GM12865 (cell line): ENCODE measurements at places on chromosomes 3 and 15.

- DNase-seq, result no peak
These were observed 97.1 kb downstream of the STRIT1 start for GRCh38 chr3:155196131-155197021.

DNA sequence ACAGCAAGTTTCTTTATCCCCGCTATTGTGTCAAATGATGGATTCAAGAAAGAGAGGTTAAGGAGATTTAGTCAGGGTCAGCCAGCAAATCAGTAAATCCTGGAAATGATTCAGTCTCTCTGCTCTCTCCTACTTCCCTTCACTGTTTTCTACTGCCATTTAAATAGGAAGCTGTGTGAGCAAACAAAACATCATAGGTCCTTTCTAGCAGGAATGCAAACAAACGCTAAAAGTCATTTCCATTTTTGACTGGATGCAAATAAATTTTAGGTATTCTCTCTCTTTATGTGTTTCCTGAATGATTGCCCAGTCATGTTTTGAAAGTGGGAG is 299.4 kb upstream of the RORA start:
- no peak for DNase-seq

DNA sequence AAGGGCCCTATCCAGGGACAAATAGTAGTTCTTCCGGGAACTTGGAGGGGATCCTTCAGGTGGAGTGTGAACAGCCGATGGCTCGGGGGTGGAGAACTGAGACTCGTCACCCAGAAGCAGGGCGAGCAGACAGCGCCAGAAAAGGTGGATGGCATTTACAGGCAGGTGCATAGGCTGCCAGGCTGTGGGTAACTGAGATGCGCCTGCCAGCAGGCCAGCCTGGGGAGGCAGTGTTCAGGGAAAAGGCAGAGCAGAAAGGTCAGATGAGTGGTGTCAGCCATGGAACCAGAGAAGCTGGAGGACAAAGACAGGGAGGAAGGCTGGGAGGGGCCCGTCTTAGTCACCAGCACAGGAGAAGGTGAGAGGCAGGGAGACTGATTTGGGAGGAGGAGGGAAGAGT is 53.0 kb upstream of the SEC22A start:
- DNase-seq, result no peak

- peak; percentile 99 for DNase-seq
These were observed at the start of gene ATR for GRCh38 chr3:142578329-142579223. ATR (minus strand) TSS chr3:142578733; CDS start chr3:142578704, 29 bp downstream.

DNA sequence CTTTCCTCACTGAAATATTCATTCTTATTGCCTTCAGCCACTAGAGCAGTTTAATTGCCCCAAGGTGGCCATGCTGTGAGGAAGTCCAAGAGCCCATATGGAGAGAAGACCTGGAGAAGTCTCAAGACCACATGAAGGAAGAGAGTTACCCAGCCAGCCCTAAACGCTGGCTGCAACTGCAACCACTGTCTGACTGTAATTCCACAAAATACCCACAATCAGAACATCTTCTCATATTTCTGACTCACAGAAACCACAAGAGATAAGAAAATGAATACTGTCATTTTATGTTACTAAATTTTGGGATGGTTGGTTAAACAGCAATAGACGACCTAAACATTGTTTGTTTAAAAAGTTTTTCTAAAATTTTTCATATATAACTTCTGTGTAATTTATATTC is 14.7 kb upstream of the SST start:
- no peak for DNase-seq

DNA sequence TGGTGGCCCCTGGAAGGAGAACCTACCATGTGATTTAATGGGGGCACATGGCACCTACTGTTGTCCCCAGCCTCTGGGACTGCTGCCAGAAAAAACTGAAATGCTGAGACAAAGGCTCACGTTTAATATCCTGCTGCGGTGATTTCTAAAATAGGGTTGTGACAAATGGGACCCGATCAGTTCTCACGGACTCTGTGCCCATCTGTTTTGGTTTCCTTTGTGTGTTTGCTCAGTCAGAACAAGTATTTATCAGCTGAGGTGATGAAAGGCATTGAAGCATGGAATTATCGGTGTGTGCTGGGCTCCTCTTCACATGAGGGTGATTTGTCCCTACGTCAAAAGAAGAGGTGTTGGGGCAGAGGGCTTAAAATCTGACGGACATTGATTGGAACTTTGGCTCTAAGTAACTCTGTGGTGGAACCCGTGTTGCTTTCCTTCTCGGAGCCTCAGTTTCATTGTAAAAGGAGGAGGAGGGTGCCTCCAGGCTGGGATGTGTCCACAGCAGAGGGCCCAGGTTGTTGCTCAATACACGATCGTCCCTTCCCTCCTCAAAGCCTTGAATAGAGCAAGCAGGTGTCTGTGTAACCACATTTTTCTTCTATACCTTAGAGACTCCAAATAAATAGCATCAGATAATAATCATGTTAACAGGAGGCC is 283.3 kb upstream of the RGMA start:
- DNase-seq, result no peak

DNA sequence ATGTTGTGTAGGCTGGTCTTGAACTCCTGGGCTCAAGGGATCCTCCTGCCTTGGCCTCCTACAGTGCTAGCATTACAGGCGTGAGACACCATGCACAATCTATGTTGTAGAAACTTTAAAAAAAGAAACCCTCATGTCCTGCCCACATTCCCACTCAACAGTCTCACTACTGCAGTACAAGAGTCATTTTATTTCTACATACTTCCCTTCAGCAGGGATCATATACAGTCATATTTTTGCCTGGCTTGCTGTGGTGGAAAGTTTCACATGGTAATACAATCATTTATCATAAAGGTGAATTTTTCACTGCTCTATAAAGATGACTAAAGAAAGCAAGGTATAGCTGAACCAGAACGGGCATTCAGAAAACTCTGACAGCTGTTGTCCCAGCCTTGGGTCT is 53.8 kb upstream of the PIK3CB start:
- DNase-seq, result peak; percentile 17

DNA sequence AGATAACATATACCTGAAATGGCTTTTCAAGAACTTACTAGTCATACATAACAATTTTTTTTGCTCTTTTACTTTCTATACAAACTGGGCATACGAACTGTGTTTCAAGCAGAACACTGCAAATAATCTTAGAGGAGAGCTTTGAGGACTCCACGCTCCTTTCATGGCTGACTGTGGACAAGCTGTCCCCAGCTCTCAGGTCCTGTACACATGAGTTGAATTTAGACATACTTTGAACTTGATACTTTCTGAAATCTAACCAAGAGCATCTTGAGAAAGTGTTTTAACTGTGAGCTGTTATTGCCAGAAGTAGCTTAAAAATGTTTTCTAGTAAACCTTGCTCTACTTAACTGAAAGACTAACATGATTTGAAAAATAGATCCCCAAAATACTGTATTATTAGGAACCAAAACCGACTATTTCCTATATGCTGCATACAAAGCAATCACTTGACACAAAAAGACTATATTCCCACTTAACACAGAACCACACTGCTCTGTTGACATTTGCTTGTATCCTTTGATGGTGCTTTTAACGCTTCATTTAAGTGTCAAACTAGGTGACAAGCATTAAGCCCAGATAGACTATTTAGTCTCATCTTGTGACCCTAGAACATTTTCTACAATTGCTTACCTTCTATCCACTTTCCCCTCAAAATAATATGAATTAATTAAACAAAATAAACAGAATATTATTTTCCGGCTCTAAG is 755.8 kb downstream of the ROBO1 start:
- DNase-seq, result no peak
